Suprapubic skin (tissue), 4 donors: ENCODE measurements at places on chromosomes 1 and 21. TPM values are rescaled to one million over a fixed set of nuclear protein-coding genes. Genes with fewer than 3 reads are reported as not detected.

DNA sequence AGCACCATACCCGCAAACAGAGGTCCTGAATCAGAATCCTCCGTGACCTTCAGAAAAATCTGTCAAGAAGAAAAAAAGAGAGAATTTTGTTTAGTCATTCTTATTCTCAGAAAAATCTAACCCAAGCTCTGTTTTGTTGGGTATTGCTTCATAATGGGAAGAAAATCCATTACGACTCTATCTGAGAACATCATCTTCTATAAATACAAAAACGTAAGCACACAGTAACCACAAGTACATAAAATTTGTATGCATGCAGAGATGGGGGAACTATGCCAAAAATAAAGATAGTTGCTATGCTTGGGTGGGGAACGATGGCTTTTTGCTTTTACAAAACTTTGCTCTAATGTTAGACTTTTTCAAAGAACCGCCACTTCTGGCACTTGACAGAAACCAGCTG lies 84.2 kb downstream of the ABCA4 start:
- H3K27me3 ChIP-seq, result no peaks in the 10 kb centered on the region
- H3K27ac ChIP-seq, result peak overlapping the region; percentile 19
- H3K36me3 ChIP-seq, result no peaks in the 10 kb centered on the region

DNA sequence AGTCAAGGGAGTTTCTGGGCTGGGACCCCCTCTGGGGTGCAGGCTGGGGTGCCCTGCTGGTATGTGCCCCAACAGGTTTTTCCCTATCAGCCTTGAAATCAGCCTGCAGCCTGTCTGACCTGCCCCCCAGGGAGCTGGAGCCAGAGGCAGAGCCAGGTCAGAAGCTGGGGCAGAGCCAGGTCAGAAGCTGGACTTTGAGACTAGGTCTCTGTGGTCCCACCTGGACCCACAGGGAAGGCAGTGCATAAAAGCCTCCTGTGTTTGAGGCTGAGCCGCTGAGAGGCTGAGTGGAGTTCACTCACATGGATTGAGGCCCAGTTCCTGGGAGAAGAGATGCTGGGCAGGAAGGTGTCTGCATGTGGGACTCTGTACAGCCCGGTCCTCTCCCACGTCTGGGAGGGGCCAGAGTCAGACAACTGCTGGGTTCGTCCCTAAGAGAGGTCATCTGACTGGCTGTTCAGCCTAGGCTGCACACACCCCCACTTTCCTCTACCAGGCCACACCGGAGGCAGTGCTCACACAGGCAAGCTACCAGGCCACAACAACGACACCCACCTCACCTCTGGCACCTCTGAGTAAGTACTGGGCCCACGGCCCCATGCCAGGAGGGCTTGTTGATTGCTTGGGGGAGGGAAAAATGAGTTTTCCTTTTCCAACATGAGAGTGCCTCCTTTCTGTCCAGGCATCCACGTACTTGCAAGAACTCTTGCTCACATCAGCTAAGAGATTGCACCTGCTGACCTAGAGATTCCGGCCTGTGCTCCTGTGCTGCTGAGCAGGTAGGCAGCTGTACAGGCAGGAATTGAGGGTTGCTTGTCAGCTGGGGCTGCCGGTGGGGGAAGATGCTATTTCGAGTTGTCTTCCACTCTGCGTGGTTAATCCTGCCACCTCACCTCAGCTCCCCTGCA lies at the start of gene ANXA9:
Gene ANXA9, plus strand, starts transcription at position 488 of the 908 bp plus-strand sequence. CDS start 814 bp downstream, outside the sequence.
- H3K27ac ChIP-seq, result no peak within 1 kb of the TSS
- no peak for DNase-seq
- no peaks in the 10 kb centered on the region for H3K27me3 ChIP-seq
- H3K4me3 ChIP-seq, result no peak within 1 kb of the TSS
- no peaks in the 10 kb centered on the region for H3K36me3 ChIP-seq
- H3K4me1 ChIP-seq, result peaks cover 42% of the 10 kb centered on the region

GRCh38 chr21:18588001-18588662 lies 184.5 kb upstream of the TMPRSS15 start:
- no peak for DNase-seq
- H3K4me1 ChIP-seq, result no peaks in the 10 kb centered on the region
- no peaks in the 10 kb centered on the region for H3K36me3 ChIP-seq
- no peak overlapping the region for H3K4me3 ChIP-seq
- no peaks in the 10 kb centered on the region for H3K27me3 ChIP-seq

DNA sequence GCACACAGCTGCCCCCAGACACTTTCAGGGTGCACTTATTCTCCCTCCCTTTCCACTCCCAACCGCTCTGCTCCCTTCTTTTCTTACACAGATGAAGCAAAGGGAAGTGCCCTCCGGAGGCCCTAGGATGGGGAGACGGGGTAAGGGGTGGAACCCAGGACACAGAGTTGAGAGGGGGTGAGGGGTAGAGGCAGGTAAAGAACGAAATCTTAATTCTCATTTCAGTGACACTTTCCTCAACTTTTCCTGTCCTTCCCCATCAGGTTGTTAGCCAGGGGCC lies 12.8 kb downstream of the PLEKHO1 start:
- no peaks in the 10 kb centered on the region for H3K27me3 ChIP-seq
- peak overlapping the region; percentile 77 for H3K27ac ChIP-seq
- H3K36me3 ChIP-seq, result peaks cover 24% of the 10 kb centered on the region
- no peak for DNase-seq

- no peaks in the 10 kb centered on the region for H3K36me3 ChIP-seq
- peak overlapping the region; percentile 87 for H3K27ac ChIP-seq
- DNase-seq, result no peak
- H3K4me1 ChIP-seq, result peaks cover 57% of the 10 kb centered on the region
- H3K4me3 ChIP-seq, result no peak overlapping the region
These were observed 156.9 kb downstream of the TOMM20 start for GRCh38 chr1:234971586-234972297.

DNA sequence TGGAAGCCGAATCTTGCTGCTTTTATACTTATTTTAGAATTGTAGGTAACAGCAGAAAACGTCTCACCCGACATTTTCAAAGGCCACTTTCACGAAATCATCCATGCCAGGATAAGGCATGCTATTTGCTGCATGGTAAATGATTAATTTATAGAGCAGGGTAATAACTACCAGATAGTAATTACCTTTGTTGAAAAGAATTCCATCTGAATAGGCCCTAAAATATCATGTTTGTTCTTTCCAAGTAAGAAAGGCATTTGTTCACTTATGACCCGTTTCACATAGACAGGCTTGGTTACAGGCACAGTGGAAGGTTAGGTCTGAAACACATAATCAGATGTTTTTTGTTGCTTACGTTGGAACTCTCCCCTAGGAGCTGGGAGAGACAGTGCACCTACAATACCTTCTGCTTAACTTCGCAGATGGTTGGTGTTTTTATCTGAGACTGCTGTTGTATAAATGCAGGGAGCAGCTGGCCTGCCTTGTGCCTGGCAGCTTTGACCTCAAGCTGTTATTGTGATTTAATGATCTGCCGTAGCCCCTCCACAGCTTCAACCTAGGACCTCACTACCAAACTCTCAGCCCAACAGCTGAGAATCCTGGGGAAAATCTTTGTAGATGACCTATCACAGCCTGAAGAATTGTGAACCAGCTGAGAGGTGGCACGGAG lies 1.6 kb downstream of the SLC44A3 start:
- no peak overlapping the region for H3K27ac ChIP-seq
- no peaks in the 10 kb centered on the region for H3K36me3 ChIP-seq
- no peak for DNase-seq

GRCh38 chr1:12173631-12174121 lies 6.9 kb downstream of the TNFRSF1B start:
- DNase-seq, result no peak
- H3K4me1 ChIP-seq, result peaks cover 65% of the 10 kb centered on the region

FNBP1L gene
- total RNA-seq, result 60.8 TPM

DNA sequence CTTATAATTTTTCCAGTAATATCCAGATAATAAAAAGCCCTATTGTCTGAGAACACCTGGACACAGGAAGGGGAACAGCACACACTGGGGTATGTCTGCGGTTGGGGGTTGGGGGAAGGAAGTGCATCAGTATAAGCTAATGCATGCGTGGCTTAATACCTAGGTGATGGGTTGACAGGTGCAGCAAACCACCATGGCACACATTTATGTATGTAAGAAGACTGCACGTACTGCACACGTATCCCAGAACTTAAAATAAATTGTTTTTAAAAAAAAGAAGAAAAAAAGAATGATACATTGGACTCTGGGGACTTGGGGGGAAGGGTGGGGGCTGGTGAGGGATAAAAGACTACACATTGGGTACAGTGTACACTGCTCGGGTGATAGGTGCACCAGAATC lies 144.9 kb upstream of the C1orf174 start:
- no peak overlapping the region for H3K27ac ChIP-seq
- H3K4me3 ChIP-seq, result no peak overlapping the region
- H3K36me3 ChIP-seq, result no peaks in the 10 kb centered on the region
- H3K4me1 ChIP-seq, result no peaks in the 10 kb centered on the region

- H3K36me3 ChIP-seq, result no peaks in the 10 kb centered on the region
- DNase-seq, result no peak
- H3K27me3 ChIP-seq, result no peaks in the 10 kb centered on the region
These were observed 14.9 kb downstream of the SLC45A3 start for GRCh38 chr1:205665201-205666045.

DNA sequence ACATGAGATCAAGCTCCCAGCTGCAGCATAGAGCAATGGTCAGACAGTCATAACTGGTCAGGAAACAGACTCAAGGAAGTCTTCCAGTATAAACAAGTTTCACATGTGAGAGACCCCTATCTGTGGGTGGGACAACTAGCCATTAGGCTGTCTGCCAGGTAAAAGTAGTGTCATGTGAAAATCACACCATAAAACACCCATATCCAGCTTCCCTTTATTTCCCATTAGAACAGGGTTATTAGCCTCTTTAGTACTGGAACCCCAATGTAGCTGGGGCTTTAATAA lies 426.7 kb downstream of the KCNT2 start:
- no peak overlapping the region for H3K27ac ChIP-seq
- no peaks in the 10 kb centered on the region for H3K36me3 ChIP-seq
- no peak overlapping the region for H3K4me3 ChIP-seq
- H3K27me3 ChIP-seq, result no peaks in the 10 kb centered on the region
- DNase-seq, result no peak

DNA sequence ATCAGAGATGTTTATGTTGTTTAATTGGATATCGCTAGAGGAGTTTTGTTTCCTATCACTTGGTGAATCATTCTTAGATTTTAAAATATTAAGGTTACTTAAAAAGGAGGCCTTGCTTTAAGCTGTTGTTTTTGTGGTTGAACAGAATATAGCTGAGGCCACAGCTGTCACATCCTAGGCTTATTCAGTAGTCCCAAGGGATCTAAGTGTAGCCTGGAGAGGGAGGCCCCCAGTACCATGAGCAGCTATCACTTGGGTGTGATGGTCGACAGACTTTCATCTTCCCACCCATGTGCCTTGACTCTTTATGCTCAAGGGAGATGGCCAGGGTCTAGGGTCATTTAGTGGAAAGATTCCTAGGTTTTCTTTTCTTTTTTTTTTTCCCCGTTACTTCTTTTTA lies 278.7 kb downstream of the HHAT start:
- no peak overlapping the region for H3K4me3 ChIP-seq
- H3K4me1 ChIP-seq, result no peaks in the 10 kb centered on the region
- no peak for DNase-seq
- H3K27ac ChIP-seq, result no peak overlapping the region
- no peaks in the 10 kb centered on the region for H3K27me3 ChIP-seq

KRTAP10-8 gene
- total RNA-seq, result not detected

TMEM201 gene
- 12.0 TPM for total RNA-seq

- no peak for DNase-seq
- H3K4me3 ChIP-seq, result no peak overlapping the region
- no peaks in the 10 kb centered on the region for H3K27me3 ChIP-seq
- no peaks in the 10 kb centered on the region for H3K4me1 ChIP-seq
- H3K36me3 ChIP-seq, result no peaks in the 10 kb centered on the region
These were observed 105.2 kb downstream of the MRPL39 start for GRCh38 chr21:25501996-25502665.

CLEC20A gene
- total RNA-seq, result not detected

TMPRSS2 gene
- total RNA-seq, result 36.7 TPM

UBE2U gene
- total RNA-seq, result not detected

GRCh38 chr1:204744107-204744779 lies 58.7 kb upstream of the LRRN2 start:
- H3K4me3 ChIP-seq, result no peak overlapping the region
- peaks cover 13% of the 10 kb centered on the region for H3K27me3 ChIP-seq
- no peak overlapping the region for H3K27ac ChIP-seq
- H3K4me1 ChIP-seq, result no peaks in the 10 kb centered on the region
- no peaks in the 10 kb centered on the region for H3K36me3 ChIP-seq
- no peak for DNase-seq

GREM2 gene
- 0.32 TPM for total RNA-seq

- no peak for DNase-seq
- H3K27ac ChIP-seq, result no peak overlapping the region
- peak overlapping the region; percentile 30 for H3K4me3 ChIP-seq
- H3K4me1 ChIP-seq, result peaks cover 4% of the 10 kb centered on the region
These were observed 1.1 kb upstream of the B3GALT5 start for GRCh38 chr21:39611551-39612190.

SEMA4A gene
- 46.8 TPM for total RNA-seq

CFAP107 gene
- total RNA-seq, result not detected

SPRR5 gene
- total RNA-seq, result 18.5 TPM

ENAH gene
- total RNA-seq, result 44.6 TPM

DNA sequence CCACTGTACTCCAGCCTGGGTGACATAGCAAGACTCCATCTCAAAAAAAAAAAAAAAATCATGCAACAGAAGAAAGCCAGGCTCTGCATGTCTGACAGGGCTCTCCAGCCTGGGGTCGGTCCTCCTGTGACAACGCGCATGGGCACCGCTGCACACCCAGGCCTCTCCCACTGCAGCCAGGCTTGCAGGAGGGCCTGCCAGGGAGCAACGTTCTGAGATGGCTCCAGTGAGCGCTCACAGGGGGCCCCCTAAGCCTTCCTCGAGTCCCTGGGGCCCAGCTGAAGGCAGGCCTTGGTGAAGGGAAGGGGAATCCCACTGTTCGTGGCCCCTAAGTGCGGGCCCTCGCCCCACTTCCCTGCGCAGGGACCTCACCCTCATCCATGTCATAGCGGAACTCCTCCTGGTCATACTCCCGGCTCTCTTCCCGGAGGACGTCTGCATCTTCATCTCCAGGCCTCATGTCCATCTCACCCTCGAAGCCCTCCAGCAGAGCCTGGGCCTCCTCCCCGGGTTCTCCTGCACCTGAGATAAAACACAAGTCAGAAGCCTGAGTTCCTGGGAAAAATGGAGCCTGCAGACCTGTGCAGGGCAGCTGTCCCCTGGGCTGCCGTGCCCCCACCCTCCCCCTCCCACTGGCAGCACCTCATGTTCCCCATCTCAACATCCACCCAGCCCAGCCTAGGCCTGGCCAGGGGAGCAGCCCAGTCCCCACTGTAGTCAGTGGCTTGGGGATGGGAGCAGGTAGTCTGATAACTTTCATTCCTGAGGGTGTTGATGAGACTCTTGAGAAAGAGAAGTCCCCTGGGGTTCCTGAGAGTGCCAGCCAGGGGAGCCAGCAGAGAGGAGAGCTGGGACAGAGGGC lies 20.3 kb downstream of the RSPH1 start:
- H3K4me3 ChIP-seq, result no peak overlapping the region
- no peak overlapping the region for H3K27ac ChIP-seq
- no peaks in the 10 kb centered on the region for H3K36me3 ChIP-seq
- no peaks in the 10 kb centered on the region for H3K27me3 ChIP-seq
- H3K4me1 ChIP-seq, result peaks cover 16% of the 10 kb centered on the region
- DNase-seq, result no peak
